ENCODE measurements at places on chromosomes 11 and 22.

DNA sequence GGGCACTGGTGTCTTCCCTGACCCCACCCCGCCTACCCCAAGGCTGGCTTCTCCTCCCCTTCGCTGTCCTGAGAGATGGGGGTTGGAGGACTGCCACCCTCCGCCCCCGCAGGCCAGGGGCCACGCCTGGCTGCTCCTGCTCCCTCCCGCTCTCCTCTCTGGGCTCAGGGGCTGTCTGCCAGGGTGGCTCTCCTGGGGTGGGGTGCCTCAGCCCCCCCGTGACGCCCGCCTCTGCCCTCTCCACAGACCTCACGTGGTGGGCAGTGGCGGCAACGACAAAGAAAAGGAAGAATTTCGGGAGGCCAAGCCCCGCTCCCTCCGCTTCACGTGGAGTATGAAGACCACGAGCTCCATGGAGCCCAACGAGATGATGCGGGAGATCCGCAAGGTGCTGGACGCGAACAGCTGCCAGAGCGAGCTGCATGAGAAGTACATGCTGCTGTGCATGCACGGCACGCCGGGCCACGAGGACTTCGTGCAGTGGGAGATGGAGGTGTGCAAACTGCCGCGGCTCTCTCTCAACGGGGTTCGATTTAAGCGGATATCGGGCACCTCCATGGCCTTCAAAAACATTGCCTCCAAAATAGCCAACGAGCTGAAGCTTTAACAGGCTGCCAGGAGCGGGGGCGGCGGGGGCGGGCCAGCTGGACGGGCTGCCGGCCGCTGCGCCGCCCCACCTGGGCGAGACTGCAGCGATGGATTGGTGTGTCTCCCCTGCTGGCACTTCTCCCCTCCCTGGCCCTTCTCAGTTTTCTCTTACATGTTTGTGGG lies 8.1 kb downstream of the RCOR2 start:
- no peak for DNase-seq

DNA sequence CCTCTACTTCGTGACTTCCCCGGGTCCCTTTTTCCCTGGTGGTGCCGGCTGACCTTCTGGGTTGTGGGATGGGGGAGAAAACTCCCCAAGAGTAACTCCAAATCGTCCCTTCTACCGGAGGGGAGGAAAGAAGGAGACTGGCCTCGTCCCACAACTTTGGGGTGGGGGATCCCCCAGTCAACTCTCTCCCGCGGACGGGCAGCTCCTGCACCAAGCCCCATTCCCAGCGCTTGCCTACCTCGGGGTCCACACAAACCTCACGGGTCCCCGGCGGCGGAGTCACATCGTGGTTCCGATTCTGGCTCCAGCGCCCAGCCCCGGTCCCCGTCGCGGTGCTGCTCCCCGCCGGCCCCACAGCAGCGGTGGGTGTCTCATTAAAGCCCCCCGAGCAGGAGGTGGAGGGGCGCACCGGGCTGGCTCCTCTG lies 317 bp downstream of the BDNF start:
- no peak for DNase-seq

GRCh38 chr11:66529069-66529468 lies 16.8 kb downstream of the ZDHHC24 start:
- no peak for DNase-seq

- no peak for DNase-seq
Observed at GRCh38 chr22:19961201-19961580, 19.6 kb upstream of the TXNRD2 start.

DNA sequence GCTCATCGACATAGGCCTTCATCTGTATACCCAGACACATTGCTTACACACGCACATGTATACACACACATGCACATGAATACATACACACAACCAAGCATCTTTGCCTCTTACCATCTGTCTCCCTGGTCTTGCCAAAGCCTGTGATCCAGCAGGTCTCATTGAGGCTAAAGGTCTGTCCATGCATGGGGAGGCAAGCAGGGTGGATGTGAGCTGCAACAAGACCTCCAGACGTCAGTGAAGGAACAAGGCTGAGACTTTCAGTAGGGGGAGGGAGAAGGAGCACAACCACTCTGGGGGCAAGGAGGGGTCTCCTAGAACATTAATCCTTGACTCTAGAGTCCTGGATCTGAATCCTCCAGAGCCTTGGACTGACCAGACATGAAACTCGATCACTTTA lies 23.7 kb downstream of the TMPRSS13 start:
- DNase-seq = no peak

DNA sequence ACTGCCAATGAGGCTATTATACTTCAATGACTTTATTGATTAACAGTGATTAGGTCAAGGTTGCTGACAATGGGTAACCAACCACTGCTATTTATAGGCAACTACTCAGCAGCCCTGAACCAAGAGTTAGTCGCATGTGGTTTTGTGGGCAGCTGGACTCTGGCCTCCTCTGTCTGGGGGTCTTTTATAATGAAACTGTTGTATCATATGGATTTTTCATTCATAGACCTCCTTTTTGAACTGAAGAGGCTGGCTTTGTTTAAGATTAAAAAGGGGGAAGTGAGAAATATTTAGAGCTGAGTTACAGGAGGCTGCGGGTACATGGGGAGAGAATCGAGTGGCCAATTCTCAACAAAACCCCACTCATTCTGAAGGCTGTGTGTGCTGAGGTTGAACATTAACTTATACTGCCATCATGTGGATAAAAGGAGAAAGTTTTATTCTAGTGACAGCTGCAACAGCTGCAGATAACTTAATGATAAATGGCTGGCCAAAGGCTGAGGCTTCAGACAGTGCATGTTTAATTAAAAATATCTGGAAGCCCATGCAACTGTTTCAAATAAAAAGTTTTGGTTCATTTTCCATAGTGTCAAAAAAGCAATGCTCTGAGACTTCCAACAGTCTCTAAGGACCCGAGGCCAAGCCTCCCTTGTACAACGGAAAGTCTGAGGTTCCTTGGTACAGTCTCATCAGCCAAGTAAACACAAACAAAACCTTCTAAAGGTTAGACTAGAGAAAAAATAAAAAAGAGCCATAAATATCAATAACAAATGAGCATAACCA lies 682.6 kb downstream of the KCNA4 start:
- DNase-seq = peak; percentile 3

DNA sequence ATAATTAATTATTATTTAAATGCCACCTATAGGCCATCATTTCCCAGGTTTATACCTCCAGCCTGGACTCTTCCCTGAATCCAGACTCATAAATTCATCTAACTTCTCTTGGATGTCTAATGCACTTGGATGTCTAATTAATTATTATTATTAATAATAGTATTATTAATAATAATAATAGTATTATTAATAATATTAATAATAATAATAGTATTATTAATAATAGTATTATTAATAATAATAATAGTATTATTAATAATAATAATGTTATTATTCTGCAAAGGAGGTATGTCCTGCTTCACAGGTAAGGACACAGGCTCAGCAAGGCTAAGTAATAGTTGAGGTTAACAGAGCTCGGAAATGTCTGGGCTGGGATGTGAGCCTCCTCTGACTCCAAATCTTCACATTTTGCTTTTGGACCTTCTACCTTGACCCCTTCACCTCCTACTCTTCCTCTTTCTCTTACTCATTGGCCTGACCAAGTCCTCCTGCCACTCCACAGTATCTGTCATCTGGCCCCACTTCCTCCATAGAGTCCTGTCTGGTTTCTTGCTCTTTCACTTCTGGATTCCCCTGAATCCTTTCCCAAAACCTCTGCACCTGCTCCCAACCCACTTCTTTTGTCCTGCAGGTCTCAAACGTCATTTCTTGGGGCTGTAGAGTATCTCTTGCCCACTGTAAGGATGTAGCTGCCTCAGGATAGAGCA lies 8.0 kb downstream of the RIBC2 start:
- DNase-seq = no peak

- DNase-seq = no peak
Observed at GRCh38 chr11:1946812-1947484, at the start of gene MRPL23. Gene MRPL23 (plus strand): TSS chr11:1947332. CDS start chr11:1947363, 31 bp downstream.

Measured in activated CD4-positive, alpha-beta T cell treated with anti-CD3 and anti-CD28 coated beads, Interleukin-2, Interleukin-4, amounts not matched to agents 100 ng/mL and 50 ng/mL, durations not matched to agents 16 hours and 8 hours (primary cell).